ENCODE measurements at places on chromosomes 11 and 22. TPM values are rescaled to one million over a fixed set of nuclear protein-coding genes. Genes with fewer than 3 reads are reported as not detected.

GRCh38 chr22:42673898-42674401, 24.8 kb upstream of the CYB5R3 start:
- ATAC-seq: peak; percentile 17
- no peak overlapping the region for H3K27ac ChIP-seq
- no peaks in the 10 kb centered on the region for H3K36me3 ChIP-seq
- peaks cover 3% of the 10 kb centered on the region for H3K4me1 ChIP-seq
- no peaks in the 10 kb centered on the region for H3K27me3 ChIP-seq

DNA sequence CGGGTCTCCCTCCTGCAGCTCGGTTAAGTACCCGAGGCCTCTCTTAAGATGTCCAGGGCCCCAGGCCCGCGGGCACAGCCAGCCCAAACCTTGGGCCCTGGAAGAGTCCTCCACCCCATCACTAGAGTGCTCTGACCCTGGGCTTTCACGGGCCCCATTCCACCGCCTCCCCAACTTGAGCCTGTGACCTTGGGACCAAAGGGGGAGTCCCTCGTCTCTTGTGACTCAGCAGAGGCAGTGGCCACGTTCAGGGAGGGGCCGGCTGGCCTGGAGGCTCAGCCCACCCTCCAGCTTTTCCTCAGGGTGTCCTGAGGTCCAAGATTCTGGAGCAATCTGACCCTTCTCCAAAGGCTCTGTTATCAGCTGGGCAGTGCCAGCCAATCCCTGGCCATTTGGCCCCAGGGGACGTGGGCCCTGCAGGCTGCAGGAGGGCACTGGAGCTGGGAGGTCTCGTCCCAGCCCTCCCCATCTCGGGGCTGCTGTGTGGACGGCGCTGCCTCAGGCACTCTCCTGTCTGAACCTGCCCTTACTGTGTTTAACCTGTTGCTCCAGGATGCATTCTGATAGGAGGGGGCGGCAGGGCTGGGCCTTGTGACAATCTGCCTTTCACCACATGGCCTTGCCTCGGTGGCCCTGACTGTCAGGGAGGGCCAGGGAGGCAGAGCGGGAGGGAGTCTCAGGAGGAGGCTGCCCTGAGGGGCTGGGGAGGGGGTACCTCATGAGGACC, 25.0 kb downstream of the FADS3 start:
- no peak for ATAC-seq
- no peaks in the 10 kb centered on the region for H3K4me1 ChIP-seq
- no peaks in the 10 kb centered on the region for H3K27me3 ChIP-seq
- H3K36me3 ChIP-seq: no peaks in the 10 kb centered on the region
- H3K27ac ChIP-seq: no peak overlapping the region
- no peak overlapping the region for H3K4me3 ChIP-seq

DNA sequence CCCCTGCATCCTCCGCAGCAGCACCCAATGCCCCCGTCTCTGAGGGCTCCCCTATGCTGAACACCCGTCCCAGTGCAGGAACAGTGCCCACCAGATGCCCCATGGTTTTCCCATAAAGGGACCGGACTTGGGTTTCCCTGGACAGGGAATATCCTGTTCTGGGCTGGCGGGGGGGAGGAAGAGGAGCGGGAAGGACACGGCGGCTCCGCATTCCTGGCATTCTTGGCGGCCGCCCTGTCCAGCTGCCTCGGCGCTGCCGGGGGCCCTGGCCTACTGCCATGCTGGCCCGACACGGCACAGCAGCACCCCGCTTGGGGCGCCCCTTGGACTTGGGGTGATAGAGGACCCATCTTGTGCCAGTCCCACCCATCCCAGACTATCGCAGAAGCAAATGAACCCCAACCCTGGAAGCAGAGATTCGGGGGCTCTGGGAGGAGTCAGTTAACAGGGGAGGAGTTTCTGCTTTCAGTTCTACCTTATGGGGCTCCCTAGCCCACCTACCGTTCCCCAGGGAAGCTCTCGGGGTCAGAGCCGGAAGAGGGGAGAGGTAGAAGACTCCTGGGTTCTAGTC, 23.7 kb upstream of the CBX7 start:
- H3K27me3 ChIP-seq: no peaks in the 10 kb centered on the region
- H3K36me3 ChIP-seq: no peaks in the 10 kb centered on the region
- no peak overlapping the region for H3K4me3 ChIP-seq
- no peak overlapping the region for H3K27ac ChIP-seq

DNA sequence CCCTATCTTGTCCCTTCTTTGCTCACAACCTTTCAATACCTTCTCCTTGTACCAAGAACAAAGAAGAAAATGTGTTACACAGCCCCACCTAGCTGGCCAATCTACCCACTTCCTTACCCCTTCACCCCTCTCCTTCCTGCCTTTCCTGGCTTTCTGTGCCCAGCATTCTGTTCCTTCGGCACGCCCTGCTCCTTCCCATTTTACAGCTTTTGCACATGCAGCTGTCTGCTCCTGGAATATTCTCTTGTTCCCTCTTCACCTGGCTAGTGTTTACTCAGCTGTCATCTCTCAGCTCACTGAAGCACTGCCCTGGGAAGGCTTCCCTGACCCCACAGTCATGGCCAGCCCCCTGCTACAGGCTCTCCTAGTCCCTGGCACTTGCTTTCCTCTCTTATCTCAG, 30.7 kb downstream of the SERPINH1 start:
- H3K27ac ChIP-seq: no peak overlapping the region
- H3K4me3 ChIP-seq: no peak overlapping the region
- no peak for ATAC-seq
- H3K36me3 ChIP-seq: no peaks in the 10 kb centered on the region
- peaks cover 4% of the 10 kb centered on the region for H3K4me1 ChIP-seq

DNA sequence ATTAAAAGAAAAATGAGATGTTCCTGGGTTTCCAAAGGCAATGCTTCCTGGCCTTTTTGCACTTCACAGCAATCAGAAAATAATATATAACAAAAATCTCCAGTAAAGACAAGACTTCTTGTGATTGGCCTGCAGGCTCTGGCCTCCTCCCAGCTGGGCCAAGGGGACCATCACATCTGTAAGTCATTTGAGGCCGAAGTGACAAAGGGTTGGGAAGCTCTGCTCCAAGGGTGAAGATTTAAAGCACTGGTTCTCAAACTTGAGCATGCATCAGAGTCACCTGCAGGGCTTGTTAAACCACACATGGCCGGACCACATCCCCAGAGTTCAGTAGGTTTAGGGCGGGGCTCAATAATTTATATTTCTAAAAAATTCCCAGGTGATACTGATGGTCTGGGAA, 32.1 kb downstream of the ARFGAP2 start:
- no peak overlapping the region for H3K27ac ChIP-seq
- H3K27me3 ChIP-seq: no peaks in the 10 kb centered on the region

- no peak overlapping the region for H3K27ac ChIP-seq
- H3K4me1 ChIP-seq: no peaks in the 10 kb centered on the region
- no peaks in the 10 kb centered on the region for H3K27me3 ChIP-seq
- no peak overlapping the region for H3K4me3 ChIP-seq
- H3K36me3 ChIP-seq: no peaks in the 10 kb centered on the region
- no peak for ATAC-seq
These were observed 286.7 kb upstream of the CCDC90B start for GRCh38 chr11:83572581-83573496.

GRCh38 chr11:45107029-45107428, 39.4 kb upstream of the PRDM11 start:
- no peaks in the 10 kb centered on the region for H3K36me3 ChIP-seq
- no peak overlapping the region for H3K4me3 ChIP-seq
- peaks cover 9% of the 10 kb centered on the region for H3K4me1 ChIP-seq

DNA sequence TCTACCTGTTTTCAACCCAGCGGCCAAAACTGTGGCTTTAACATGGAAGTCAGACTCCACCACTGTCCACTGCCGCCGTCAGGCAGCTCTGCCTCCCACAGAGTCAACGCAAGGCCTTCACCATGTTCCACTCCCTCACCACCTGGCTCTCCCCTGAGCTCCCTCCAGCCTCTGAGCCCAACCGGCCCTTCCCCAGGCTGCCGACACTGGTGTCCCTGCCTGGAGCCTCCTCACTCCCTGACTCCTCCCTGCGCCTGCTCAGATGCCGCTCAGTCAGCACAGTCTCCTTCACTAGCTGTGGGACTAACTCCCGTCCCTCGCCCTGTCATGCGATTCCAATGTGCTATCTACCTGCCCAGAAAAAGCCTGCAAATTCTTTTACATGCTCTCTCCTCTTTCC, 16.3 kb downstream of the SULT4A1 start:
- no peaks in the 10 kb centered on the region for H3K4me1 ChIP-seq
- no peaks in the 10 kb centered on the region for H3K36me3 ChIP-seq
- H3K27ac ChIP-seq: no peak overlapping the region

DNA sequence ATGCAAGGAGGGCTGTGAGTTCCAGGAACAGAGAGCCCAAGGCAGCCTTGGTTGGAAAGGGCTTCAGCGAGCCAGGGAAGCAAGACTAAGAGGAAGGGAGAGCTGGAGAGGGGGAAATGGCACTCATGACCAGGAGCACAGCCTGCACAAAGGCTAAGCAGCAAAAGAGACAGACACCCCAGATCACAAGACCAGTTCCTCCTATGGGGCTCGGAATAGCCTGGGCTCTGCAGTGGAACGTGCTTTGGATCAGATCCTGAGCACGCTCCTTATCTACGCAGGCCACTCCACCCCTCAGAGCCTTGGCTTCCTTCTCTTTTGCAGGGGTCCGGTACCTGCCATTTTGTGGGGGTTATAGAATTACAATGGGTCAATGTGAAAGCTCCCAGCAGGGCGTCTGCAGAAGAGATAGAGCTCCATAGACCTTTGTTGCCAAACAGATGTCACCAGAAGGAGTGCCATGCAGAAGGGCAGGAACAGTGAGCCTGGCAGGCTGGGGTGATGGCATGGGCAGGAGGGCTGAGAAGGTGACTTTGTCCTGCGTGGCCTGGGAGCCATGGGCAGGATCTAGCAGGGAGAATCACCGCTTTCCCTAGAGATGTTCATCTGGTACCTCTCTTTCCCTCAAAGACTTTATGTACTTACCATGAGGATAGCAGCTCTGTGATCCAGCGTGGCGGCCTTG, 33.8 kb downstream of the ZC3H7B start:
- H3K4me3 ChIP-seq: no peak overlapping the region
- no peaks in the 10 kb centered on the region for H3K27me3 ChIP-seq
- no peak overlapping the region for H3K27ac ChIP-seq
- peaks cover 100% of the 10 kb centered on the region for H3K36me3 ChIP-seq

GRCh38 chr22:50058906-50059880, 1.1 kb upstream of the TTLL8 start:
- no peak for ATAC-seq
- peaks cover 85% of the 10 kb centered on the region for H3K27me3 ChIP-seq
- peak overlapping the region; percentile 38 for H3K4me3 ChIP-seq

GRCh38 chr11:31303644-31304180, 65.8 kb downstream of the DCDC1 start:
- no peak overlapping the region for H3K4me3 ChIP-seq
- H3K4me1 ChIP-seq: no peaks in the 10 kb centered on the region
- no peak for ATAC-seq
- no peaks in the 10 kb centered on the region for H3K27me3 ChIP-seq
- no peaks in the 10 kb centered on the region for H3K36me3 ChIP-seq

GRCh38 chr11:36091256-36091811, 147.5 kb downstream of the LDLRAD3 start:
- no peak for ATAC-seq
- H3K4me3 ChIP-seq: no peak overlapping the region
- H3K27me3 ChIP-seq: no peaks in the 10 kb centered on the region
- H3K27ac ChIP-seq: no peak overlapping the region
- no peaks in the 10 kb centered on the region for H3K36me3 ChIP-seq

- peaks cover 29% of the 10 kb centered on the region for H3K4me1 ChIP-seq
- H3K27ac ChIP-seq: peak overlapping the region; percentile 77
- H3K4me3 ChIP-seq: no peak overlapping the region
- no peaks in the 10 kb centered on the region for H3K27me3 ChIP-seq
These were observed 23.2 kb downstream of the ARHGAP1 start for GRCh38 chr11:46677169-46677568.

GRCh38 chr11:44673688-44674087, 53.1 kb upstream of the TSPAN18 start:
- no peaks in the 10 kb centered on the region for H3K4me1 ChIP-seq
- H3K27ac ChIP-seq: no peak overlapping the region
- no peak for ATAC-seq
- no peak overlapping the region for H3K4me3 ChIP-seq

GRCh38 chr11:17653611-17654010, 65.8 kb upstream of the MYOD1 start:
- no peak overlapping the region for H3K4me3 ChIP-seq
- no peak overlapping the region for H3K27ac ChIP-seq
- no peaks in the 10 kb centered on the region for H3K4me1 ChIP-seq

DNA sequence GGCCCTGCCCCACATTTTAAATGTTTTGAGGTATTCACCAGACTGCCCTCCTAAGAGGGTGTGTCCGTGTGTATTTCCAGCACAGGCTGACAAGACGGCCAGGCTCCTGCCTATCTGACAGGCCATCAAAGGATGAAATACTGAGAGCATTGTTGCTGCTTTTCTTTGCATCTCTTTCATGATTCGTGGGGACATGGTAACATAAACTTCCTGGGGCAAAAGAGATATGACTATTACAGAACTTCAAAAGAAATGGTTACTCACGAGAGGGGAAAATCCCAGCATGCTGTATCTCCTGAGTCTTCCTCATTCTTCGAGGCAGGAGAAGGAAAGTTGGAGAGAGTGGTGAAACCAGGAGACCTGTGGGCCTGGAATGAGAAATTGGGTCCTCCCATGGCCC, 10.3 kb upstream of the BIK start:
- no peak overlapping the region for H3K27ac ChIP-seq
- H3K36me3 ChIP-seq: no peaks in the 10 kb centered on the region
- H3K4me3 ChIP-seq: no peak overlapping the region
- no peaks in the 10 kb centered on the region for H3K4me1 ChIP-seq

GRCh38 chr22:39278040-39278439, 33.3 kb upstream of the PDGFB start:
- H3K4me3 ChIP-seq: no peak overlapping the region
- no peak for ATAC-seq
- no peaks in the 10 kb centered on the region for H3K36me3 ChIP-seq
- peaks cover 9% of the 10 kb centered on the region for H3K27me3 ChIP-seq
- no peaks in the 10 kb centered on the region for H3K4me1 ChIP-seq

GRCh38 chr11:44755556-44756523, 29.1 kb downstream of the TSPAN18 start:
- H3K36me3 ChIP-seq: no peaks in the 10 kb centered on the region
- peak; percentile 15 for ATAC-seq
- H3K27me3 ChIP-seq: no peaks in the 10 kb centered on the region
- no peak overlapping the region for H3K4me3 ChIP-seq
- peak overlapping the region; percentile 78 for H3K27ac ChIP-seq

The NXPE1 gene
- not detected for total RNA-seq

The SCGB2A2 gene
- total RNA-seq: 40.0 TPM

The EFEMP2 gene
- 82.9 TPM for total RNA-seq

The C11orf16 gene
- total RNA-seq: not detected

The DEFB131B gene
- total RNA-seq: not detected

The TTLL8 gene
- not detected for total RNA-seq

The TUB gene
- 8.2 TPM for total RNA-seq

The LRRC4C gene
- 1.6 TPM for total RNA-seq

The SCARF2 gene
- 22.1 TPM for total RNA-seq
